ENCODE measurements at places on chromosomes 16 and 17.

DNA sequence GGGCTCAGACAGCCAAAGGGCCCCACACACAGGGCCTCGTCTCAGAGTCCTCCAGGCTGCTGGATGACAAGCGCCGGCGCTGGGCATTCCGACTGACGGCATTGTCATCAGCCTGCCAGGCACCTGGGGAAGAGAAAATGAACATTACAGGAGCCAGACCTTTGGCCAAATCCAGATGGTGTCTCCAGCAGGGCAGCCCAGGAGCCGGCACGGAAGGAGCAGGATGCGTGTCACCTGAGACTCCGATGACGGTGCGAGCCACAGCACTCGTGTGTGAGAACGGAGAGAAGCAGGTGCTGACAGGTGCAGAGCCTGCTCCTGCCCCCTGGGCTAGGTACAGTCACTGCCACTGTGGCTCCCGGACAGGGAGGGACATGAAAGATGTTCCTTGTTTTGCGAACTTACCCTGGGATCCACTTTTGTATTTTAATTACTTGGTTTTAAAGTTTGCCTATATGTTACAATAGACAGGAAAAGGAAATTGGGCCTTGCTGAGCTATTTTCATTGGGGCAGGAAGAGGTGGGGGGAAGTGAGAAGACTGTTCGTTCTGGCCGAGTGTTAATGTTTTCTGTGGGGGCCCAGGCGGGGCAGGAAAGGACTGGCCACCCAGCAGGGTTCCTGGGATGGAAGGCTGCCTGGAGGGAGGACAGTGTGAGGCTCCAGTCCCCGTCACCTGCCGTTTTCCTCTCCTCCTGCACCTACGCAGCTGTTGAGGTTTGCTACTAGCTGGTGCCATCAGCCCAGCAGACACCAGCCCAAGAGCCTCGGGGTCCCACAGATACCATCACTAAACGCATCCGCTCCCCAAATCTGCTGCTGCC, 4.4 kb upstream of the FOXJ1 start:
- peak; percentile 34 for DNase-seq

DNA sequence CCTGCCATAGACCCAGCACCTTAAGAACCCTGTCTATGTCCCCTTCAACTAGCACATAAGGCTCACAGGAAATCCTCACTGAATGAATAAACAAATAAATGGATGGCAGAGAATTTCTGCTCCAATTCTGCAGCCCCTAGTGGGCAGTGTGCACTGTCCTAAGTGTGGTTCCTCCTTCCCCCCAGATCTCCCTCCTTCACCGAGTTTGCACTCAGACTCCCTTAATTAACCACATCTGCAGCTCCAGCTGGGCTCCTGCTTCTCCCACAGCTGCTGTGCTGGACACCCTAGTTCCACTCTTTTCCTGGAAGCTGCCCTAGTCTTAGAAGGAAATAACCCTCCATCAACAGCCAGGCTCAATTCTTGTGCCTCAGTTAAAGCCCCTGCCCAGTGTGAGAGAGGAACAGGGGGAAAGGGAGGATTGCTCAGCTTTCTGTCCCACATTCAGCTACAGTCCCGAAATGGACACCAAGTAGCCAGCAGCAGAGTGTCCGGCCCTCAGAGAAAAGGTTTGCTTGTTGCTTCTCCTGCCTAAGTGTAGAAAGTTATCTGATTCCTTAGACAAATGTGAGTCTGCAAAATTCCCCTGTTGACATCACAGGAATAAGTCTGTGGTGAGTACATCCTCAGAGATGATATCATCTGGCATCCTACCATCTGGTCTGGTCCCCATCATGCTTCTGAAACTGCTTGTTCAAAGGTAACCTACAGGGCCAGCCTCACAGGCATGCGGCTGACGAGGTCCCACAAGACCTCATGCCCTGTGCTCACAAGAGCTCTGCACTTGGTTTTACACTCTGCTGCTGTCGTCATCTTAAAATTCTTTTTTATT, 12.3 kb downstream of the LRRC3C start:
- DNase-seq: no peak

DNA sequence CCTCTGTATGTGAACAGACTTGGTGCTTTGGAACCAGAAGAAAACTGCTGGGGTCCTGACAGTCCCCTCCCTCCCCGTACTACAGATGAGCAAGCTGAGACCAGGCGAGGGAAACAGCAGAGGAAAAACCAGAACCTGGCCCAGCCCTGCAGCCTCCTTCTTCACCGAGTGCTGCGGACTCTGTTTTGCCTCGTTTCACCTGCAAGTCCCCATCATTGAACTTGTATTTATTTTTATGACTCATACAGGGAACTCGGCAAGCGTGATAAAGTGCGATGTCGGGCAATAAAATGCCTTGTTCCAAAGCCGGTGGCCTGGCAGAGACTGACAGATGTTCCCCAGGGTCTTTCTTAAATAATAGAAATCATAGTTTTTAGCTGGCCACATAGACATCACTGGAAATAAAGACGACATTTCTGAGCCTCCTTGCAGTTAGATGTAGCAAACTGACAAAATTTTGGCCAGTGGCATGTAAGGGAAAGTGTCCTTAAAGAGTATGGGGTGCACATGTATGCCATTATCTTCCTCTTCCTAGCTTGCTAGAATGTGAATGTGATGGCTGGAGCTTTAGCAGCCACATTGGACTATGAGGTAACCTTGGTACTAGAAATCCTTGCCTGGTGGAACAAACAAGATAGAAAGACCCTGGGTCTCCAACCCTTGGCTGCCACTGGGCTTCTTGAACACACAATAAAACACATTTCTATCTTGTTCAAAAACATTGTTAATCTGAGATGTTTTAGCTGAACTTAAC, 128.6 kb downstream of the IRF8 start:
- DNase-seq: no peak

DNA sequence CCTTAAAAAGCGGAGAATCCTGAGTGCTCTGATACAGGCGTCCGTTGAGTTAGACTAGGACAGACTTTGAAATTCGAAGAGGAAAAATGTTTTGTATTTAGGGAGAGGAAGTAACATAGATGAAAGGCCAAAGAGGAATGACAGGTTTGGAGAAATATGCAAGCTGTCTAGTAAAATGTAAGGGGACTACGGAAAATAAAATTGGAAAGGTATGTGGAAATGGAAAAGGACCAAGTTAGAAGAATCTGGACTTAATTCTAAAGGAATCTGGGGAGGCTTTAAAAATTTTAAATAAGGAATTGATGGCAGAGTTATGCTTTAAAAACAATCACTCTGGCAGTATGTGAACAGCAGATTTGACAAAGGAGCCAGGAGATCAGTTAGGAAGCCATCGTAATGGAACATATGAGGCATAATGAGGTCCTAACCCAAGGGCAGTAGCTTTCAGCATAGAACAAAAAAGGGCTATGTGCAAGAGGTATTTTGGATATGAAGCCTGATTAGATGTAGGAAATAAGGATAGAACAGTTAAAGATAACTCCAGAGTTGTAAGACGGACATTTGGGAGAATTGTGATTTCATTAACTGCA, 38.3 kb downstream of the CYB561 start:
- DNase-seq: no peak

GRCh38 chr16:3577302-3577752, at the start of gene NLRC3:
Gene NLRC3 (minus strand): TSS chr16:3577403. CDS start chr16:3565036, 12,367 bp downstream.
- DNase-seq: no peak

Data from NCI-H2081 treated with DMSO at 0.1 percent for 48 hours (cell line).